ENCODE measurements at places on chromosomes 12 and 14.
A peak's percentile ranks its signal among the peaks of the same experiment; 100 is the strongest.

GRCh38 chr14:63512861-63513260, 30.3 kb downstream of the PPP2R5E start:
- DNase-seq: no peak

- no peak for DNase-seq
Observed at GRCh38 chr14:78232231-78233000, 62.2 kb downstream of the NRXN3 start.

GRCh38 chr14:72472845-72473244, 421.1 kb downstream of the DPF3 start:
- DNase-seq: no peak

- DNase-seq: no peak
Observed at GRCh38 chr12:66359300-66359699, 57.0 kb downstream of the HELB start.

GRCh38 chr12:62713723-62714122, 221.2 kb downstream of the PPM1H start:
- DNase-seq: no peak

DNA sequence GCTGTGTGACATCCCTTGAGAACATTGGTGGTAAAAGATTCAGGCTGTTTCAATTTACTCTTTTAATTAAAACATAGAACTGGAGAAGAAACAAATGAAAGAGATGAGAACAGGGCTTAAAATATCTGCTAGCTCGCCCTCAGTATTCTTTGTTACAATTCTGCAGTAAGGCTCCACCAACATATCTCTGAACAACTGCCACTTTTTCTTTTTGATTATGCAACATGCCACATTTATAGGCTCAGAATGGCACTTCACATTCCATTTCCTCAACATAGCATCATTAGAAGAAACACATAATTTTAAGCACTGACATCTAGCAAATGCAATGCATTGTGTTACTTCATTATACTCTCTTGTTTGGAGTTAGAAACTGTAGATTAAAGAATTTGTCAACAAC, 1315.2 kb downstream of the LRFN5 start:
- DNase-seq: no peak

DNA sequence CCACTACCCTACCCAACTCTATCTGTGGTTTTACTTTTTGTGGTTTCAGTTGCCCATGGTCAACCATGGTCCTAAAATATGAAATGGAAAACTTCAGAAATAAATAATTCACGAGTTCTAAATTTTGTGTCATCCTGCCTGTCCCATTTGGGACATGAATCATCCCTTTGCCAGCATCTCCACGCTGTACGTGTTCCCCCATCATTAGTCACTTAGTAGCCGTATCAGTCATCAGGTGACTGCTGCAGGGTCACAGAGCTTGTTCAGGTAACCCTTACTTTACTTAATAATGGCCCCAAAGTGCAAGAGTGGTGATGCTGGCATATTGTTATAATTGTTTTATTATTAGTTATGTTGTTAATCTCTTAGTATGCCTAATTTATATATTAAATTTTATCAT, 209.9 kb downstream of the ITPR2 start:
- DNase-seq: no peak

- DNase-seq: no peak
Observed at GRCh38 chr12:1886396-1887008, 31.9 kb downstream of the CACNA2D4 start.

DNA sequence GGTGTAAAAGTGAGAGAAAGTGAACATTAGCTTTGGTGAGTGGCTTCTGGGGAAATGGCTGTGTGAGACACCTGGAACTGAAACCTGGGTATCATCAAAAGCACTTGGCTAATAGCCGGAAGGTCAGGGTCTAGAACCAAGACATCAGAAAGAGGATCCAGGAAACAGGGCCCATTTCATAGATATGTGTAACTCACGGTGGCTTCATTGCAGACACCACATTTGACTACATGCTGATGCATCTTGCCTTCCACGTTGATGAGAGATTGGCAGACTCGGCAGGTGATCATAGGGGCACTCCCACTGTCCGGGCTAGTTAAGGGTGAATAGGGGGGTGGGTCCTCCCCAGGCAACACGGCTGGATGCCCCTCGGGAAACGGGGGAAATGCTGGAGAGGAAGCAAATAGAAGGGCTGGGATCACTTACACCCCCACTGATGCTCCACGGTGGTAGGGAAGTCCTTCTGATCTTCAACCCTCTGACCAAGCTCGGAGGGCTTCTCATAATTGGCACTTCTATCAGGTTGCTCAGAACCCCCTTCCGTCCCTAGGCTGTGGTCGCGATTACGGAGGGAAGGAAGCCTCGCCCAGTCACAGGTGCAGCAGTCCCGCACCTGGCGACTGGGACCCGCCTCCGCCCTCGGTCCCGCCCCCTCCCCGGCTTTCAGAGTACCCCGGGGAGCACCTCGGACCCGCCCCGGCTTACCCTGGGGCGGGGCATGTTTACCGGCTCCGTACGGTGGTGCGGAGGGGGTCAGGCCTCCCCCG, 593 bp downstream of the PIP4P1 start:
- peak; percentile 77 for DNase-seq

GRCh38 chr12:49932533-49933130, 17.9 kb upstream of the AQP2 start:
- DNase-seq: no peak

DNA sequence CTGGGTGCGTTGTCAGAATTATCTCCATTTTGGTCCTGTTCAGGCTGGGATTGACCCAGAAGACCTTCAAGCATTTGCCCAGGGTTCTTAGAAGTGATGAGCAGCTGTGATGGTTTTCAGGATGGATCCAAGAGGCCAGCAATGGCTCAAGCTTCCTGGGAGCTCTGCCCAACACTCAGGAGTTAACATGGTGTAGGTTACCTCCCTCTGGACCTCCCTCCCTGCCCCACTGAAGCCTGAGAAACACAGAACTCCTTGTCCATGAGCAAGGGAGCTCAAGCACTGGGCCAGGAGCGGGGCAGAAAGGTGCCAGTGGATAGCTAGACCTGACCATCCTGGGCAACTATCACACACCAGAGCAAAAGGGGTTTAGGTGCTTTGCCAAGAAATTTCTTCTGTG, 148.4 kb upstream of the FKBP4 start:
- DNase-seq: no peak

- DNase-seq: peak; percentile 79
Observed at GRCh38 chr12:48925304-48926011, at the start of gene FKBP11. FKBP11 (minus strand) TSS chr12:48925492; CDS start chr12:48925428, 64 bp downstream.

GRCh38 chr12:122895704-122896636, at the start of gene VPS37B:
VPS37B (minus strand) TSS chr12:122896124; CDS start chr12:122896062, 62 bp downstream.
- DNase-seq: peak; percentile 86

GRCh38 chr14:101174522-101174838, 271.0 kb upstream of the RTL1 start:
- DNase-seq: no peak

DNA sequence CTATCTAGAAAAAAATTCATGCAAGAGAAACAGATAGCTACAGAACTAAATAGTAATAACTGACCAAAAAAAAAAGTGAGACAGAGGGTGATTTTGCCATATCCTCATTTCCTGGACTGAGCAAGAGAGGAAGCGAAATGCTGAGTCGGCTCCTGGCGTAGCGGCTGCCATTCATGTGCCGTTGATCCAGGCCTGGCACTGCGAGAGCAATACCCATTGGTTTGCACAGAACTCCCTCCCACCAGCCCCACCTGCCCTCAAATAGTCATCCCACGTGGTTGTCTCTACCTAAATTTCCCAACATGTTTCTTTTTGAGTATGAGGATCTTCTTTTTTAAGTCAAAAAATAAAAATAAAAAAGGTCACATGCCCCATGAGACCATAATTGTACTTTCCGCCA, 9.4 kb upstream of the WNT5B start:
- DNase-seq: no peak
